ENCODE measurements at places on chromosomes 11 and 22.

DNA sequence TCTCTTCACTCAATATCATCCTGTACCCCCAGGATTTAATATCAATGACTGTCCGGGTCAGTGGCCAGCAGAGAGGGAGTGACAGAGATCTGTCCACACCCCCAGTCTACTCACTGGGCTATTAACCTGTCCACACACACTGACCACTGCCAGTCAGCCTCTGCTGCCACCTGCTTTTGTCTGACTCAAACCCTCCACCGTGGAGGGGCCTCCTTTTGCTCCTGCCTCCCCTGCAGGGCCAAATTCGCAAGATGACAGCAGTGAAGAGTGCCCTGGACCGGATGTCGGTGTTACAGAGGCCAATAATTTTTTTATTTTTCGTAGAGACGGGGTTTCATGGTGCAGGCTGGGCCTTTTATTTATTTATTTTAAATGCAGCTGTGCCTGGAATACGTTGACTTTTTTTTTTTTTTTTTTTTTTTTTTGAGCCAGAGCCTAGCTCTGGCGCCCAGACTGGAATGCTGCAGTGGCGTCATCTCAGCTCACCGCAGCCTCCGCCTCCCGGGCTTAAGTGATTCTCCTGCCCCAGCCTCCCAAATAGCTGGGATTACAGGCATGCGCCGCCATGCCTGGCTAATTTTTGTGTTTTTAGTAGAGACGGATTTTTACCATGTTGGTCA lies 5.1 kb downstream of the PDXP start:
- DNase-seq, result no peak

DNA sequence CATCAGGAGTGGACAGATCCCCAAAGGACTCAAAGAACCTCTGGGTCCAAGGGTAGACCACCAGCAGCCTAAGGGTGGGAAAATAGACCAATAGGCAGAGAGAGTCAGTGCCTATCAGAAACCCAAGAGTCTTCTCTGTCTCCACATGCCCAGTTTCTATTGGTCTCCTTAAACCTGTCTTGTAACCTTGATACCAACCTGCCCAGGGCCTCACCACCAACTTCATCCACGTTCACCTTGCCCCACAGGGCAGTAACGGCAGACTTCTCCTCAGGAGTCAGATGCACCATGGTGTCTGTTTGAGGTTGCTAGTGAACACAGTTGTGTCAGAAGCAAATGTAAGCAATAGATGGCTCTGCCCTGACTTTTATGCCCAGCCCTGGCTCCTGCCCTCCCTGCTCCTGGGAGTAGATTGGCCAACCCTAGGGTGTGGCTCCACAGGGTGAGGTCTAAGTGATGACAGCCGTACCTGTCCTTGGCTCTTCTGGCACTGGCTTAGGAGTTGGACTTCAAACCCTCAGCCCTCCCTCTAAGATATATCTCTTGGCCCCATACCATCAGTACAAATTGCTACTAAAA lies at the start of gene HBB:
TSS of gene HBB (minus strand) at position 340 of the 579 bp plus-strand sequence. CDS start at position 290, 50 bp downstream.
- DNase-seq, result no peak

GRCh38 chr11:34680918-34681586 lies 60.2 kb downstream of the EHF start:
- no peak for DNase-seq

DNA sequence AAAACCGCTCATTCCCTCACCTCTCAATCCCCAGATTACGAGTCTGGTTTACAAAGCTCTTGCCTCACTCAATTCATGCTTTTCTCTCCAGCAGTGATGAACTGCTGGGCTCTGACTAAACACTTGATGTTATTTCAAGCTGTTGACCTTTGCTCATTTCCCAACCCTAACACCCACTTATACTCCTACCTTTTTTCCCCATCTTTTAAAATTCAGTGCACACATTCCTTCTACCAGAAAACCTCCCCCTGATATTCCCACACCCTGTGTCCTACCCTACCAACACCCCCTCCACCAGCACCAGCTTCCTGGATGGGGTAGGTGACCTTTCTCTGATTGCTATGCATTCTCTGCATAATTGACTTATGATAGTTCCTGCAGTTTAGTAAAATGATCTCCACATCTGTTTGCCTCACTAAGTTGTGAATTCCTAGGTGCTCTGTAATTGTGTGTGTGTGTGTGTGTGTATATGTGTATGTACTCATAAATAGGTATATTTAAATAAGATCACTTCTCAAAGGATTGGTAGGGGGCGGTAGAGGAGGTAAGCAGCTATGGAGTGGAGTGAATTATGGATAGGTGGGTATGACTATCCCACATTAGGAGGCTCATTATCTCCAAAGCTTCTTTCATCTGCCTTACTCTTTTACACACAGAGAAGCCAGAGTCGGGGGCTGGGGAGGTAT lies 842 bp downstream of the HEPACAM start:
- DNase-seq, result no peak

GRCh38 chr11:59206635-59207034 lies 6.1 kb downstream of the MPEG1 start:
- DNase-seq, result no peak

DNA sequence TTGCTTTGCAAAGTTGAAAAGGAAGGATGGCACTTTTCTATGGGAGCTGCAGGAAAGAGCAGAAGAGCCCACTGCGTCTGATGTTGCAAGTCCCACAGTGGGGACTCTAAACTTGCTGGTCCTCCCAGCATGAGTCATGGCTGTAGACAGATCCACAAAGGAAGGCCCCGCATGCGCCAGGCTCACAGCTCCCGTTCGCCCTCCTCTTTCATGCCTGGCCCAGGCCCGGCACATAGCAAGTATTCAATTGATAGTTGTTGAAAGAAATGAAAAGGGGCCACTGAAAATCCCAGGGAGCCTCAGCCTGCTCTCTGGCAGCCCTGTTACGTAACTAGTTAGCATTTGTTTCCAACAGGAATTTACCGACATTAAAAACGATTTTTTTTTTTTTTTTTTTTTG lies 18.9 kb downstream of the AP1B1 start:
- no peak for DNase-seq

DNA sequence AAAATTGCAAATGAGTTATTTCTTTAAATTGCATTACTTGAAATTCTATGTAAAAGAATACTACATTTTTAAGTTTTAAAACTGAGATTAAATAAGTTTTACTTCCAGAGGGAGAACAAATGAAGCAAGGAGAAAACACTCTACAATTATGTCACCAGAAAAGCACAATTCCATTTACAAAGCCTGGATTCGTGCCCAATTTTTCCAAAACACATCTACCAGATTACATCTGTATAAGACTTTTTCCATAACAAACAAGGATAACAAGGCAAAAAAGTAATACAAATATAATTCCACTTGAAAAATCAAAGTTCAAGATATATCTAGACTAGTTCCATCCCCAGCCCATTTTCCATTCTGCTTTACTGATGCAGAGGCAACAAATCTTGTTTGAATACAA lies 40.5 kb downstream of the MTMR2 start:
- DNase-seq, result no peak

DNA sequence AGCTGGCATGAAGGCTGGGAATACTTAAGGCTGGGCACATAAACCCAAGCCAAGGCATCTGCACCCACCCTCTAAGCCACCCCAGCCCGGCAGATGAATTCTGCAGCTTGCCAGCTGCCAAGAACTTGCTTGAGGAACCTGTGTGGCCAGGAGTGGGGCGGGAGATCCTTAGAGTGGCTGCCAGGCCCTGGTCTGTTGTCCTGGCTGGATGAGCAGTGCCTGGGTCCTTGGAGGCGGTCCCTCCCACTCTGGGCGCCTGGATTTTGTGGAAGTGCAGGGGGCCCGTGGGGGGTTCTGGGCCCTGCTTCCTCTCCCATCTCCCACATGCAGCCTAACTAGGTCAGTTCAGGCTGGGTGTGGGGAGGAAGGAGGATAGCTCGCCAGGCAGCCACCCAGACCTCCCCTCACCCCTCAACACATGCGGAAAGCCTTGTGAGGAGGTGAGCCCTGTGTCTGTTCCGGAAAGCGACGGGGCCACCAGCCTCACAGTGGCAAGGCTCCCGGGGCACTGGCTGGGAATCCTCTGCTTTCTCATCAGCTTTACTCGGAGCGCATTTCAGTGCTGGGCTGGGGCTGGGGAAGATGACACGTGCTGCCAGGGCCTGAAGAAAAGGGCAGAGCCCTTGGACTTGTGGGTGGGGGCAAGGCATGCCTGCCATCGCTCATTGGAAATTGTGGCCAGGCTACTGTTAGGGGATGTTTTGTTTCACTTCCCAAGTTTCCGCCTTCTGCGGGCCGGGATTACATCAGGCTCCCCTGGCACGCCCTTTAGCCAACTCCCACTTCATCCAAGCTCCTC lies 8.4 kb downstream of the DAGLA start:
- no peak for DNase-seq

- no peak for DNase-seq
These were observed 30.0 kb upstream of the SMCO4 start for GRCh38 chr11:93573184-93573583.

DNA sequence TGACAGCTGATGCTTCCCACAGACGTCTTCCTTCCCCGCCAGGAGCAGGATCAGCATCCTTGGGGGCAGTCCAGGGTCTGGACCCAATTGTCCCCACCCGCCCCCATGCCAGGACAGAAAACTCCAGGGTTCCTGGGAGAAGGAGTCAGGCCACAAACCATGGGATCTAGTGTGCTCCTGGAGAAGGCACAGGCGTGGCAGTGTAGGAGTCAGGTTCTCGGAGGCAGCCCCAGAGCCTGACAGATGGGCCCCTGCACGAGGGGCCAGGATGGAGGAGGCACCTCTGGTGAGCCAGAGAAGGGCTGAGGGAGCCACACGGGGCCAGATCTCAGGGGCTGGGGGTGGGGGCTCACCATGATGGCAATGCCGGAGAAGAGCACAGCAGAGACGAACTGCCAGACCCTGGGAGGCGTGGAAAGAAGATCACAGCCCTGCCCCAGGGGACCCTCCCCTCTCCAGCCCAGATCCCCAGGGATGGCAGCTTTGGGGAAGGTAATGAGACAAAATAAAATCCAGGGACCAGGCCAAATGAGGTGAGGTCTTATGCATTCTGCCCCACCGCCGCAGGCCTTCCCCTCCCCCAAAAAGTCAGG lies 13.6 kb downstream of the TP53I11 start:
- no peak for DNase-seq

DNA sequence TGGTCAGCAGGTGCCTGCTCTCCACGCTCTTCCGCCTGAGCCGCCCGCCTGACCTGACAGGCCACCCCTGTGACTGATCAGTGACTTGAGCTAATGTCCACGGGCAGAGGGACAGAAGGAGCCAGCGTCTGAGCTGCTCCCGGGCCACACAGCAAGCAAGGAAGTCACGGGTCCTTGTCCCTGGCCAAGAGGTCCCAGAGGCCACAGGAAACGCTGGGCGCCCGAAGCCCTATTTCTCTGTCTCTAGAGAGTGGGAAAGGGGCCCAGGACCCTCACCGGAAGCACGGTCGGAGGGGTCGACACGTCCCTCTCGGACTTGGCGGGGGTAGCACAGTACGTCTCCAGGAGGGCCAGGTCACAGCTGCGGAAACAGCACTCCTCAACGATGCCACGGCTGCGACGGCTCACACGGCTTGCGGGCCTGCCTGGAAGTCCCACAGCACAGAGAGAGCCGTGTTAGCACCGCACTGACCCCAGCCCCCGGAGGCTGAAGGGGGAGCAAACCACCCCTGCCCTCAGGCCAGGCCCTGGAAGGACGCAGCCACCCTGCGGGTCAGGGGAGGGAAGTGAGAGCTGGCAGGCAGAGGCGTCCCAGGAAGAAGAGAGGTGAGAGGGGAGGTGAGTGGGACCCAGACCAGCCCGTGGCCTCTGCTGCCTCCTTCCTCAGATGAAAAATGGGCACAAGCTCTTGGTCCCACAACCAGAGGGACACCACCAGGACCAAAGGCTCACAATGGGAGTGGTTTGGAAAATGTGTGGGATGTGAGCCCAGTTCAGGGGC lies 5.8 kb downstream of the IGF2 start:
- no peak for DNase-seq

GRCh38 chr11:62911137-62912130 lies 9.7 kb downstream of the CHRM1 start:
- DNase-seq, result no peak

DNA sequence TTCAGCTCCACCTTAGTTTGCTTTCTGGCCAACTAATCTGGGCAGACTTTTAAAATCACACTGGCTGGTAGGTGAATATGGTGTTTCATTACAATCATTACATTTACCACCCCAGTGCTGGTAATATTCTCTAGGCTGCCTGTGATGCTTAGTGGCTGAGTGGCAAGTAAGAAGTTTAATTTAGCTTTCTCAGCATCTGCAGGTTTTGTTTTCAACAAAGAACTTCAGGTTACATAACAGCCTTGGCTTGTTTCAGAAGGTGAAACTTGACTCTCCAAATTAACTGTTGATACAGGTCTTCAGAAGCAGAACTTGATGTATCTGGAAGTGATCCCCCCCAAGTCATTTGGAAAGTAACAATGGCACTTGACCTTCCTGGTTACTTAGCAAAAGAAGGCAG lies 423.3 kb upstream of the CCDC90B start:
- no peak for DNase-seq

DNA sequence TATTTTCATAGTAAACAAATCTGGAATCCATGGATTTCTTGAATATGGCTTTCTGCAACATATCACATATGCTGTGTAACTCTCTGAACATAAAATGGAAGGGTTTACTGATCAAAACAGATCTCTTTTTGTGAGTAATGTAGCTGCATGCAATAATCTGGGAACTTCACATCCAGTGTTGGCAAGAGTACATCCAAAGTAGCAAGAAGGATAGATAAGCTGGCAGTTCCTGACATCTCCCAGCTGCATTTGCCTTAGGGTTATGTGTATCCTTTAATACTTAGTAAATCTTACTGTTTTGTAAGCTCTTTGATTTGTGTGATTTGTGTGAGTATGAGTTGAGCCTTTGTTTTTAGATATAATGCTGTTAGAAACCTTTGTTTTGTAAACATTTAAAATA lies 280.4 kb upstream of the CNTN5 start:
- DNase-seq, result no peak

- DNase-seq, result no peak
These were observed 107.4 kb downstream of the SEZ6L start for GRCh38 chr22:26276529-26277160.

- no peak for DNase-seq
These were observed 1.6 kb downstream of the YIF1A start for GRCh38 chr11:66287211-66287888.

DNA sequence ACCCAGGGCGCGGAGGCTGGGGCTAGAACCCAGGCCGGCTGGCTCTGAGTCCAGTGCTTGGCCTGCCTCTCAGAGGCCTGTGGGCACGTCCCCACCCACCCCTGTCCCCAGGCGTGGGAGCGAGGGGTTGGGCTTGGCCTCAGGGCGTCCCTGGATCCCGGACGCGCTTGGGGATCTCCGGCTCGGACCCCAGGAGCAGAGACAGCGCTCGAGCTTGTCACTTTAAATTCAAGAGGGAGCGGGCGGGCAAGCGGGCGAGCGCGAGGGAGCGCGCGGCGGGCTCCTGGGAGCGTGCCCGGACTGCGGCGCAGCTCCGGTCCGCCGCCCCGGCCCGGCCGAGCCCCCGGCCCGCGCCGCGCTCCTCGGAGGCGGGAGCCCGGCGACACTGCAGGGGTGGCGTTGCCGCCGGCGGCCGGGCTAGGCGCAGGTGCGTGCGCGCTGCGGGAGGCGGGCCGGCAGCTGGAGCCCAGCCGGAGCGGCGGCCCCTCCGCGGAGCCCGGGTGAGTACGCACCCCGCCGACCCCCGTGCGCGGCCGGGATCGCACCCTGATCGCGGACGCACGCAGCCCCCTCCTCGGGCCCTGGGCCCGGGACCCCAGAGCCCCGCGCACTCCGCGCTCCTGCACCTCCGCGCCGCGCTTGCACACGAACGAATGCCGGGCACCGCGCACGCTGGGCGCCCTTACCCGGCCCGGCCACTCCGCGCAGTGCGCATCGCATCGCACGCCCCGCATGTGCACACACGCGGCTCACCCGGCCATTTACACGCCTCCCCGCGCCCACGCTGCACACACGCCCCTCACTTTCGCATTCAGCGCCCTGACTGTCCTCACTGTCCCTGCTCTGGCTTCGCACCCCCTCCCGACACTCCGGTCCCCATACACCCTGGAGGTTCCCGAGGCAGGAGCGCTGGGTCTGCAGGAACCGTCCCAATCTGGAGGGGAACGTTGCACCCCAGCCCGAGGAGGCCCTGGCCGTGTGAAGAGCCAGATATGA lies at the start of gene SYT12:
TSS of gene SYT12 (plus strand) at position 174 of the 996 bp plus-strand sequence. CDS start 7,011 bp downstream, outside the sequence.
- DNase-seq, result no peak
